Osteocyte (in vitro differentiated cells): ENCODE measurements at places on chromosomes 6 and 20. TPM values are rescaled to one million over a fixed set of nuclear protein-coding genes. Genes with fewer than 3 reads are reported as not detected.

The LPA gene
- not detected in 2 replicates for total RNA-seq

The SLC22A3 gene
- total RNA-seq, result not detected in 2 replicates

The PGC gene
- total RNA-seq, result not detected in 2 replicates

The LHFPL5 gene
- not detected in 2 replicates for total RNA-seq

DNA sequence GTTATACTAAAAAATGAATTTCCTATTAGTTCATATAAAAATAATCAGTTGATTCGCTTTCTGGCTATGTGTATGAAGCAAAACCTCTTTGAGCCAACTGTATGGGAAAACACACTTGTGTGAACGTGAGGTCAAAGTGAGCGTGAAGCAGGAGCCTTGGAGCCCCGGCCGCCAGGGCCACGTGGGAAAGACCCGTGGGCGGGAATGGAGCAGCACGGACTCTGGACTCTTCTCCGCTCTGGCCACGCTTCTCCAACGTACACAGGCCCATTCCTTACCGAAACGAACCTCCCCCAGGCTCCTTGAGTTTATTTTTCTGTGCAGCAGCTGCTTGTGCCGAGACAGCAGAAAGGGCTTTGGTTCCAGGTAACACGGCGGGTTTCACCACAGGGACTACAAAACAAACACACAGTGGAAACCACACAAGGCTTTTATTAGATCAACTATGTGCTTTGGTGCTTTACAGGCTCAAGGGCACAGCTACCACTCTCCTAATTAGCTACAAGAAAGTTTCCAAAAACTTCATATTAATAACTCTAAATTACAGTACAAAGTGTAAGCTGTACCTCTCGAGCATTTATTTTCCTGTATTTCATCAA, 62.7 kb downstream of the TAF4 start:
- no peak for DNase-seq

DNA sequence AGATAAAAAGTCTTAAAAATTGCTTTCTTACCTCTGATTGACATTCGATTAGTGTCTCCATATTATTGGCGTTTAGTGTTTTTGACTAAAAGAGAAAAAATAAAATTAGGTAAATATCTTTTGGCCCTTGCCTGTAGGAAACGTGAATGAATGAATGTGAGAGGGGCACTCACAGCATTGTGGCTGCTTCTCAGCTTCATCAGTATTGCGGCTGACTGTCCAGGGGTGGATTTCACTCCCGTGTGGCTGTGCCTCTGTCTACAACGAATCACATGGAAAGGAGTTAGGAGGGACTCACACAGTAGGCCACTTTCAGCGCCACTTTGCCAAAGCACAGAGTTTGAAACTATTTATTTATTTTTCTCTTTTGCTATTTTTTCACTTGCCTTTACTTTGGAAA, 844 bp downstream of the TAGAP start:
- no peak for DNase-seq

DNA sequence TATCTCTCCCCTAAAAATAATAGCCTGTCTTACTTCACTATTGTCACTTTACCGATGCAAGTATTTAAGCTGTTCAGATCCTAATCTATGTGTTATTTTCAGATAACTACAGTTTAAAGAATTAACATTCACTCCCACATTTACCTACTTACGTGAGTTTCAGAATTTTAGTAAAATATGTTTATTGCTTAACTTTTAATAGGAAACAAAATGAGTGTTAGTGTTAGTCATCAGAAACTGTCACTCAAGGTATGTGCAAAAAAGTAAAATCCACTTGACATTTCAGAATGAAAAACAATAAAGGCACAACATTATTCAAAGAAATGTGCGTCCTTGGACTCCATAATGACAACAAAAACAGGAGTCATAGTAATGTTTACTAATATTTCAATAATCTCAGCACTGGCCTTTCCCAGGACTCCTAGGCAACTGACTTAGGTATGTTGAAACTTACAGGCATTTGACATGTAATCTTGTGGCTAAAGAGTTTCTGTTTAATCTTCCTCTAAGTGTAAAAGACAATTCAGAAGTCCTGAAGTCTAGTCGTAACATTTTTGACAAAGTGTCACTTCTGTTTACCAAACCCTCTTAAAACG, 4.5 kb downstream of the ATXN1 start:
- DNase-seq, result no peak

- DNase-seq, result no peak
Measured at GRCh38 chr6:37588735-37589108, 89.0 kb upstream of the CCDC167 start.

GRCh38 chr20:45017857-45018256, 51.5 kb downstream of the STK4 start:
- no peak for DNase-seq

DNA sequence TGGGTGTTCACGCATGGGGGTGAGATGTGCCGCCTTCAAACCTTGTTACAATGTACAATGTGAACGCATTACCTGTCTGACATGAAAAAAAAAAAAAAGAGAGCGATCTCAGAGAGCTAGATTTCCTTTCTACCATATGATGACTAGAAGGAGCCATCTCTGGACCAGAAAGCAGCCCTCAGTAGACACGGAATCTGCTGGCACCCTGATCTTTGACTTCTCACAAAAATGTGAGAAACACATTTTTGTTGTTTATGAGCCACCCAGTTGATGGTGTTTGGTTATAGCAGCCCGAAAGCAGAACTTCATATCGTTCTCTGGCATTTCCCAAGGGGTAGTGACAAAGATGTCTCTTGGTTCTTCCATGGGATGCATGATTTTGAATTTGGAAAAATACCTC, 33.5 kb upstream of the EPB41L1 start:
- no peak for DNase-seq

DNA sequence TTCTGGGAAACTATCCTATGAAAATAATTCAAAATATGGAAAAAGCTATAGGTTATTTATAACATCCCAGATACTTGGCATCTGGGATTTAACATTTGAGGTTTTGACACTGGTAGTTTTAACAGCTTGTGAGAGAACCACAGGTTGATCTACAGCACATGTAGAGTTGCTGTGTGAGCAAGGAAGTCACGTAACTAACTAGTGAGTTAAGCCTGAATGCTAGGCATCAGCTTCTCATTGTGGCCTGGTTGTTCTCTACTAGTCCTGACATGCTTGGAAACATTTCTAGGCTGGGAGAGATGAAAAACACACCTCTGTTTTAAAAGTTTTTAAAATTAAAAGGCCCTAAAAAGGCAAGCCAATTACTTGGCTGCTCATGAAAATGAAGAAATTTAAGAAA, 28.2 kb downstream of the ESF1 start:
- DNase-seq, result no peak

DNA sequence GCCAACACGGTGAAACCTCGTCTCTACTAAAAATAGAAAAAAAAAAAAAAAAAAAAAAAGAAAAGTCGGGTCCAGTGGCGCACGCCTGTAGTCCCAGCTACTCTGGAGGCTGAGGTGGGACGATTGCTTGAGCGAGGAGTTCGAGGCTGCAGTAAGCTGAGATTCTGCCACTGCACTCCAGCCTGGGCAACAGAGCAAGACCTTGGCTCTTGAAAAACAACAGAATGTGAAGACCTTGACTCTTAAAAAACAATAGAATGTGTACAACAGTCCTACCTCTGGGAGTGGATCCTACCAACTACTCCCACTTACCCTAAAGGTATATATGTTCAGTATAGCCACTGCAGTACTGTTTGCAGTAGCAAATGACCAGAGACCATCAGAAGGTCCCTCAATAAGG, 15.1 kb downstream of the KIF3B start:
- no peak for DNase-seq

GRCh38 chr6:12968839-12969558, 252.4 kb downstream of the PHACTR1 start:
- DNase-seq, result no peak

DNA sequence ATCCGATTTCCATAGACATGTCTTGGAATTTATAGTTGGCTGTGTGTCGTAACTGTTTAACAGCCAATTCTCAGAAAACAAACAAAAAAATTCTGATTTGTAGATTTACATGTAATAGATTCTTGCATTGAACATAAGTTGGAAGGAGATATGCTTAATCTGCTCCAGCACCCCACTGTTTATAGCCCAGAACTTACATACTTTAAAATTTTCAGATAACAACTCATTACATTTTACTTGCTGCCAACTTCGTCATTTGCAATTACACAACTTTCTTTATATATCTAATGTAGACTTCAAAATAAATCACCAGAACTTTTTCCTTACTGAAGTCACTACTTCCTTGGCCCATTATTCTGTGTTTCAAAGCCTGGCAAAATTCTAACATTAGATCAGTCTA, 472.3 kb upstream of the EYS start:
- no peak for DNase-seq

DNA sequence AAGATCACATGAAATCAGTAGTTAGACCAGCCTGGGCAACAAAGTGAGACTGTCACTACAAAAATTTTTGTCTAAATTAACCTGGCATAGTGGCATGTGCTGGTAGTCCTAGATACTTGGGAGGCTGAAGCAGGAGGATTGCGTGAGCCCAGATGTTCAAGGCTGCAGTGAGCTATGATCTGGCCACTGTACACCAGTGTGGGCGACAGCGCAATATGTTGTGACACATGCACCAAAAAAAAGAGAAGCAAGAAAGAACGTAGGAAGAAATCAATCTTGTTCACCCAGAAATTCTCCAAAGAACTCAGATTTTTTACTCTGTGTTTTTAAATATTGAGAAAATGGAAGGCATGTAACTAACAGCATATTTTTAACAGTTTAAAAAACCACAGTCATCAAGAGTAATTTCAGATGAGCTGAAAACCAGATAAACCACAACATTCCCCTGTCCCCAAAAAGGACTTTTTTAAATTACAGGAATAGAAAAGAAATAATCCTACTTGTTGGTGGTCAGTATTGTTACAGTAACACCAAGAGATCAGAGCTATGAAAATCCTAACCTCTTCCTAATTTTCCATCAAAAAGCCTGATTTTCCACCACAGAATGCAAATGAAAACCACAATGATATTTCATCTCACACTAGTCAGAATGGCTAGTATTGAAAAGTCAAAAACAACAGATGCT, 240.2 kb downstream of the KHDC1L start:
- no peak for DNase-seq

DNA sequence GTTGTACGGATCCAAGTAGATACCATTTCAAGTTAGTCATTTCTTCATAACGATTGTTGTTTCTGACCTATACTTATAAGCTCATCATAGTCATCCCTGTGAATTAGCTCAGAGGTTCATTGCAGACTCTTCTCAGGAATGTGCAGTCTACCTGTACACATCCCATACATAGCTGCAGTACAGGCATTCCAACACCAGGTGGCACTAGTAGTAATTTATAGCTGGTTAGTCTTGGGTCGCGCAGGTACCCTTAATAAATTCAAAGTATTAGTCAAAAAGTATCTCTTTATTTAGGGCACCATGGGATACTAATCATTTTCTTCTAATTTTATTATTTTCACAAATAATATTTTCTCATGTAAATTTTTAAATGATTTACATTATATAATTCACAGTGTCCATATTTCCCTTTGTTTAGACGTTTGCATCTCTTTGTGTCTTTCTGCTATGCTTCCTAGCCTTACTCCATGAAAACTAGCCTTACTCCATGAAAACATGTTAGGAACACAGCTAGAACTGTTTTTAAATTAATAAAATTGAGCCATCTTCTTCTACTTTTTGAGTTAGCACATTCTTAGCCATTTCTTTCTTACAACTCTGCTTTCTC, 128.6 kb upstream of the FAM83B start:
- no peak for DNase-seq

GRCh38 chr6:149967591-149967990, 3.8 kb downstream of the ULBP1 start:
- no peak for DNase-seq
